ENCODE measurements at places on chromosomes 2 and 18.

- DNase-seq = no peak
These were observed 19.0 kb downstream of the MBP start for GRCh38 chr18:77113361-77114151.

- no peak for DNase-seq
These were observed 600.9 kb downstream of the PLCL1 start for GRCh38 chr2:198405311-198405710.

- DNase-seq = no peak
These were observed 2.8 kb downstream of the MSH2 start for GRCh38 chr2:47405757-47406156.

- DNase-seq = no peak
These were observed 194.5 kb upstream of the STK17B start for GRCh38 chr2:196365923-196366322.

GRCh38 chr2:133146893-133147292 lies 421.4 kb downstream of the NCKAP5 start:
- DNase-seq = no peak

DNA sequence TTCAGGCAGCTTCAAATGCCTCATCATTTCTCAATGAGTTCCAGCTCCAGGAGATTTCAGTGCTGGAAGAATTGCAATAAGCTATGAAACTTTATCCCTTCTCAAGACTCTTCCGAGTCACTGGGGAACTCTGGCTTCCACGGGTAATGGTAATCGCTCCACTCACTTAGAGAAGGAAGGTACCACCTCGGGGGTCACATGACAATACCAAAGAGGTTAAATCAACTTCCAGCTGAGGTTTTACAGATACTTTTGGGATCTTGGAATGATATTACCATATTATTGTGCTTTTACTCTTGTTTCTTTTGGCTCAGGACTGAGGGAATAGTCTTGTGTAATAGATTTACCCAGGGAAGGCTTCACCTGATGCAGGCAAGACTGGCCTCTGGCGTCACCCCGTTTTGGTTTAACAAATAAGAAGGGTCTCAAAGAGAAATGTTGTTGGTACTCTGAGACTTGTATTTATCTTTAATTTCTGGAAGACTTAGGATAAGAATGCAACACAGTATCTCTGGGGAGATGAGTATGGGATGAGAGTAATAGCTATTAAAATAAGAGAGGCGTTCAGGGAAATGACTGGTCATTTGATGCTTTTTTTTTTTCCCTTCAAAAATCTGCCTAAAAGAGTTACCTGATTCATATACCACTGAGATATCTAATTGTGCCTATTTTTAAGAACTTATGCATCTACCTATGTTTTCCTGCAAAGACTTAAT lies 316.9 kb upstream of the ZEB2 start:
- DNase-seq = no peak

DNA sequence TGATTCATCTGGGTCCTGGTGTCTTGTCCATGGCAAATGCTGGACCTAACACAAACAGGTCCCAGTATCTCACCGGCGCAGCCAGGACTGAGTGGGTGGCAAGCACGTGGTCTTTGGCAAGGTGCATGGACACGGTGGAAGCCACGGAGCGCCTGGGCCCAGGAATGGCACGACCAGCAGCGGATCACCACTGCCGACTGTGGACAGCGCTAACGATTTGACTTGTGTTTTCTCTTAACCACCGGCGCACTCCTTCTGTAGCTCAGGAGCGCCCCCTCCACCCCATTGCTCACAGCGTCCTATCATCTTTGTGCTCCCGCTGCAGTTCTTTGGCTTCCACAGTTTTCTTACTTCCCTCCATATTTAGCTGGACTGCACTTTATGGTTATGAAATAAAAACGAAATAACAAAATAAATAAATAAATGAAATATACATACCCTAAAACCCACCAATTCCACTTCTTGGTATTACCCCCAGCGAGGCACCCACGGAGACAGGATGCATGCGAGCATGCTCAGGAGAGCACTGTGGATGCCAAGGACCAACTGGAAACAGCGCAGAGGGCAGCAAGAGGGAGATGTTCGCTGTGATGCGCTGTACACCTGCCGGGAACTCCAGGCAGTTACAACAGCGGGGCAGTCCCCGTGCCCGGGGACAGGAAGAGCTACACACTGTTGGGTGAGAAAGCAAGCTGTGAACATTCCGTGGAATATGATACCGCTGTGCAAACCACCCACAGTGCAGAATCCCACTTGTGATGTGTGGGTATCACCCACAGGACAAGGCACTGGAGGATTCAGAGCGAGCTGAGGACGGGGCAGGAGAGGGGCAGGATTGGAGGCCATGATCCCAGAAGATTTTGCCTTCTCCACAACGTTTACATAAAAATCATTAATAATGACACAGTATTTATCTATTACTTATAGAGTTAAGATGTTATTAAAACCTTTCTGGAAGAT lies 7.0 kb upstream of the CIDEA start:
- no peak for DNase-seq

DNA sequence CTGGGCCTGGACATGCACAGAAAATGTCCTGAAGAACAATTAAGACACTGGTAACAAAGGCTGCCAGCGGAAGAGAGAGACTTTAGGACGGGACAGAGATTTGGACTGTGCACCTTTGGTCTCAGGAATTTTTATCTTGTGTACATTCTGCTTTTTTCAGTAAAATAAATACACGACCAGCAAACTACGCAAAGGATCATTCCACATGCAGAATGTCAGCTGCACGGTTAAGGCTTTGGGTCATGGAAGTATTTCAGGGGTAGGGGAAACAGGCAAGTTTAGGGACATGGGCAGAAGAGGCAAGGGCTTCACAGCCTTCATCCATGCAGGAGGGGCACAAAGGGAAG lies 11.5 kb downstream of the TMEM163 start:
- no peak for DNase-seq

- DNase-seq = no peak
These were observed 79.4 kb downstream of the SPRED2 start for GRCh38 chr2:65353046-65353445.

GRCh38 chr2:7182525-7182924 lies 265.3 kb downstream of the RNF144A start:
- DNase-seq = no peak

- no peak for DNase-seq
These were observed 312.3 kb downstream of the PRKCE start for GRCh38 chr2:45963816-45964215.

- DNase-seq = no peak
These were observed 7.8 kb downstream of the NFE2L2 start for GRCh38 chr2:177256695-177257094.

GRCh38 chr2:65175894-65176530 lies 46.1 kb upstream of the RAB1A start:
- no peak for DNase-seq

DNA sequence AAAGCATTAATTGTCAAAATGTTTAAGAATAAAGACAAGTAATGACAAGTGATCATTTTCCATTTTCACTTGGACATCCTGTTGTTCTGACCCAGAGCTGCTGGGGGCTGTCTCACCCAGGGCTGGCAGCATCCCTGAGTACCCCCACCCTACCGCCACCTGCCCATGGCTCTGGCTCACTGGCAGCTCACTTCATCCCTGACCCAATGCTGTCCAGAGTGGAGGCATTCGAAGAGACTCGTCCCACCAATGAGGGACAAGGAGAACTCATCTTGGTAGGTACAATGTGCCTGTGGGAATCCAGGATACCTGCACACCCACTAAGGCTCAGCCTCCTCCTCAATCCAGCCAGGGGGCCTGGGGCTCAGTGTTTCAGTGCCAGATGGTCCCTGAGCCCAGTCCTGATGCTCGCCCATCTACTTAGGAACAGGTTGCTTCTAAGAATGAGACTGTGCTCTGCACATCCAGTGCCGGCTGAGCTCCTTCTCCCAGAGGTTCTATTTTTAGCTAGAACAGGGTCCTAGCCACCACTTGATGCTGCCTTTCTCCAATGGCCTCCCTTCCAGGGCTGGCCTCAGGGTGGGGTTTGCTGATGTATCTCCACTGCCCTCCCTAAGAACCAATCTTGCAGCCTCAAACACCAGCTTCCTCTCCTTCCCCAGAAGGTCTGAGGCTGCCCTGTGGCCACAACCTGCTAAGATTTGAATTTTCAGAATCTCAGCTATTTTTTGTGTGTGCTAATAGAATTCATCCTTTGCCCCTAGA lies 53.7 kb downstream of the ADD2 start:
- DNase-seq = no peak

GRCh38 chr2:44766777-44767176 lies 174.7 kb upstream of the SIX3 start:
- no peak for DNase-seq

GRCh38 chr2:213496226-213496625 lies 212.0 kb downstream of the SPAG16 start:
- no peak for DNase-seq

GRCh38 chr2:162333968-162334367 lies 10.0 kb upstream of the GCA start:
- no peak for DNase-seq

DNA sequence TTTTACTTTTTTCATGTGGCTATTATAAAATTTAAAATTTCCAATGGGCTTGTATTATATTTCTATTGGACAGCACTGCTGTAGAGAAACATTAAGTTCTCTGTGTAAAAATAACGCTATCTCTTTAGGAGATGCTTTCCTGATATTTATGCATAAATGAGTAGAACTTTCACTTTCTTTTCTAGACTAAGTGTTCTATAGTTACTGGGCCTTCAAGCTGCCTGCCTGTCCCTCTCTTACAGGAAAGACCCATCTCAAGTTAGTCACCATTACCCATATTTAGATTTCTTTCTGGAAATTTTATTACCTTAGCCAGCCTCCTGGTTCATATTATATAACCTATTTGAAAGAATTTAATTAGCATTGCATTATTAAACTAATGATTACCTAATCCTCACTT lies 4.8 kb downstream of the ITGA4 start:
- no peak for DNase-seq

- DNase-seq = peak; percentile 13
These were observed at the start of gene ANTXR1 for GRCh38 chr2:69013142-69013839. TSS of gene ANTXR1 (plus strand) at chr2:69013179. CDS start at chr2:69013500, 321 bp downstream.

DNA sequence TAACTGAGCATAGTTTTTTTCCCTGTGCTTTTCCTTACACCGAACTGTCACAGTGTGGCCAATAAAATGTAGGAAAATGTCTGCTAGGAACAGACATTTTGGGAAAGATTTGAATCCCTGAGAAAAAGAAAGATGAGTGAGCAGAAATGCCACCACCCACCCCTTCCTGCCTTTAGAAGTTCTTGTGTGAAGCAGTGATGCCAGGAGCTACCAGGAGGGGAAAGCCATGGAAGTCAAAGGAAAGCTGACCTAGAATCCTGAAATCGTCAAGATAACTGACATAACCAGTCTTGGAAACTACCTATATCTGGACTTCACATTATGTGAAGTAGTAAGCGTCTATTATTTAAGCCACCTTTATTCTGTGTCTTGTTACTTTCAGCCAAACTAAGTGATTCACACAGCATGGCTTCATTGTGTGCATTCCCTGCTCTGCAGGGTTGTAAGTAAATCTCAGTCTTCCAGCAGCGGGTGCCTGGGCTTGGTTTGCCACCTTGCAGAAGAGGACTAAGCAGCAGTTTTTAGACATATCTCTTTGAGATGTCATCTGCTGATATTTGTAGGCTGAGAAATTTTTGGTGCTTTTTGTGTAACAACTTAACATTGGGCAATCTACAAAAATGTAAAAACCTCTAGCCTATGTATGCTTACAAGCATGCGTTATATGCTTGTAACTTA lies 11.2 kb upstream of the SPRED2 start:
- no peak for DNase-seq

DNA sequence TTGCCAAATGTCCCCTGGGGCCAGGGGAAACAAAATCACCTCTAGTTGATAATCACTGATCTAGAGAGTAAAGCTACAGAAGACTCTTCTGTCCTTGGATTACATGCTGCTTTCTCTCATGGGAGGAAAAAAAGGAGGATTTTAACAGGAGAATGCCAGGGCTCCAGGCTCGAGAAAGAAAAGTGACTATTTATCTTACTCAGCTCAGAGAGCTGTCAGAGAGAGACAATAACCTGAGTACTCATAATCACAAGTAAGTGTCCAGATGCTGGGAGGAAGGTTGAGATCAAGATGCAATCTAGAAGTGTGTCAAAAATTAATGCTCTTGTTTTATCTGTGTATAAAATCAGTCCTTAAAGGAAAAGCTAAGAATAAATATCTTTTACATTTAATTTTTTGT lies 133.3 kb downstream of the PTRHD1 start:
- no peak for DNase-seq

GRCh38 chr2:196201229-196202009 lies 30.0 kb upstream of the STK17B start:
- DNase-seq = no peak

DNA sequence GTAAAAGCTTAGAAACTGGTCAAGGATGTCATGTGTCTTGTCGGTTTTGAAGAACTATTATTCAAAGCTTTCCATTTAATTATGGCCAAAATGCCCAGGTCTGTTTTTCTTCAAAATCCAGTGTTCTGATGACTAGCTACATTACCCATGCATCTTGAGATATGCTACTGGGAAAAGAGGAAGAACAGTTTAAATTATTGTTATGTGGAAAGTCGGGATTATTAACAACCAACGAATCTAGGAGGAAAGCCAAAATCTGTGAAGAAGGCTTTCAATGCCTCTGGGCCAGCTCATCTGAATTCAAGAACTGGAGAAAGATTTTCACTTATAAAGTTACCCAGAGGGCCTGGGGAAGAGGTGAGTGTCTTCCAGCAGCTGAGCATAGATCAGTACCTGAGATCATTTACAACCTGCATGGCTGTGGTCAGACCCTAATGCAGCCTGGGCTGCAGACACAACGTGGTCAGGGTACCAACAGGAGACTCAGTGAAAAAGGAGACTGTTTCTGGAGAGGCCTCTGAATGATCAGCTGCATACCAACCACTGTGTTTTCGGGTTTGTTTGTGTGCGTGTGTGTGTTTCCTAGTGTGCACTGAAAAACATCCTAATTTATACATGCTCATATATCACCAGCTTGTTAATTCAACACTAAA lies 308.5 kb downstream of the NRXN1 start:
- no peak for DNase-seq

DNA sequence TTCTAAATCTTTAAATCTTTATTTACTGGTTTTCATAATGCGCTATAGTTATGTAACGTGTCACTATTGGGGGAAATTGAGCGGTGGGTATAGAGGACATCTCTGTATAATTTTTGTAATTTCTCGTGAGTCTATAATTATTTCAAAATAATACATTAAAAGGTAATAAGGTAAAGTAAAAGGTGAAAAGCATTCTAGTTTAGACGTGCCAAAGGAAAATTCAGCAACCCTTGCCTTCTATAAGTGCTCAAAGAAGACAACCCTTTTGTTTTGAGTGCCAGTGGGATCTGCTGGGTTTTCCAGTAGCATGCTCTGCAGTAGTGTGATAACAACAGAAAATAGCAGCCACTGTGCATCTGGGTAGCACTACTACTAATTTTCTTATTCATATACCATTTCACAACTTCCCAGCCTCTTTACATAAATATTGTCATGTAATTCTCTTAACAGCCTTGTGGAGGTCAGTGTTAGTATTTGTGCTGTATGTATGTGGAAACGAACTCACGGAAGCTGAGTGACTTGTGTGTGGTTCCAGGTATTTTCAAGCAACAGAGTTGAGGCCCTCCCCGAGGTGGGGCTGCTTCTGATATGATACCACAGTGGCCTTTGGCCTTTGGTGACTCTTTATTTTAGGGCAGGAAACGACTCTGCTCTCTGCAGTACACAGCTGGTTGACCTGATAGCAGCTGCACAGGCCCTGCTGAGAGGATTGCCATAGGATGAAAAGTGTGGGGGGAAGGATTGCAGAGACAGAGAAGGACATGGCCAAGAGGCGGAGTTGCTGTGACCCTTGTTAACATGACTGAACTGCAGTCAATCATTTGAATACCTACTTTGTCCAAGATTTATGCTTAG lies 104.5 kb downstream of the TDRD15 start:
- no peak for DNase-seq

Data from GM06990 (cell line).